Activated CD4-positive, alpha-beta memory T cell treated with anti-CD3 and anti-CD28 coated beads, Interleukin-2, amount 10 ng/mL, durations not matched to agents 7 days and 5 days (primary cell): ENCODE measurements at places on chromosomes 16 and 17. TPM values are rescaled to one million over a fixed set of nuclear protein-coding genes. Genes with fewer than 3 reads are reported as not detected.

RAD51D gene
- 25.6 TPM for total RNA-seq

CDC42EP4 gene
- total RNA-seq: 3.6 TPM

NLRC3 gene
- 97.8 TPM for total RNA-seq

KRTAP9-8 gene
- not detected for total RNA-seq

HOXB7 gene
- 1.7 TPM for total RNA-seq

PPM1E gene
- not detected for total RNA-seq

TPSG1 gene
- total RNA-seq: not detected

HCFC1R1 gene
- total RNA-seq: 43.3 TPM

CDT1 gene
- total RNA-seq: 133 TPM

CALB2 gene
- total RNA-seq: not detected

ZP2 gene
- total RNA-seq: 0.10 TPM

CASKIN1 gene
- total RNA-seq: 1.4 TPM

SARM1 gene
- 17.2 TPM for total RNA-seq

NUPR1 gene
- not detected for total RNA-seq

CHP2 gene
- not detected for total RNA-seq

B4GALNT2 gene
- not detected for total RNA-seq

KRT39 gene
- total RNA-seq: not detected

NAGLU gene
- total RNA-seq: 15.9 TPM

ABCA6 gene
- total RNA-seq: 0.13 TPM

LRRC36 gene
- not detected for total RNA-seq

HNF1B gene
- not detected for total RNA-seq

AGRP gene
- total RNA-seq: not detected

MMP28 gene
- total RNA-seq: not detected

VPS9D1 gene
- 7.0 TPM for total RNA-seq

SCARF1 gene
- 3.2 TPM for total RNA-seq

PPP1R9B gene
- total RNA-seq: 137 TPM

APOBR gene
- 20.9 TPM for total RNA-seq

KRT32 gene
- not detected for total RNA-seq

CLDN6 gene
- not detected for total RNA-seq

TEX19 gene
- not detected for total RNA-seq

CYB561 gene
- total RNA-seq: 30.3 TPM

PARN gene
- 41.4 TPM for total RNA-seq

KCNAB3 gene
- total RNA-seq: 7.7 TPM

TBC1D3 gene
- not detected for total RNA-seq

ZNF598 gene
- total RNA-seq: 53.6 TPM

GPRC5C gene
- total RNA-seq: 0.68 TPM

GAST gene
- total RNA-seq: not detected

ADGRG3 gene
- not detected for total RNA-seq

RASL10B gene
- 0.08 TPM for total RNA-seq

INO80E gene
- total RNA-seq: 102 TPM

MEFV gene
- total RNA-seq: 0.23 TPM

SRCIN1 gene
- total RNA-seq: 0.05 TPM
